ENCODE measurements at places on chromosomes 5 and 9.

- H3K27ac ChIP-seq: no peak overlapping the region
- no peaks in the 10 kb centered on the region for H3K27me3 ChIP-seq
- DNase-seq: no peak
- peaks cover 37% of the 10 kb centered on the region for H3K4me1 ChIP-seq
These were observed 102.7 kb downstream of the EFNA5 start for GRCh38 chr5:107567901-107568671.

GRCh38 chr5:79256563-79256962 is 20.6 kb downstream of the JMY start:
- H3K27me3 ChIP-seq: no peaks in the 10 kb centered on the region
- H3K4me3 ChIP-seq: no peak overlapping the region
- no peak overlapping the region for H3K27ac ChIP-seq
- no peak for DNase-seq
- peaks cover 18% of the 10 kb centered on the region for H3K4me1 ChIP-seq

- no peaks in the 10 kb centered on the region for H3K4me1 ChIP-seq
- no peak for DNase-seq
- no peaks in the 10 kb centered on the region for H3K27me3 ChIP-seq
These were observed 48.3 kb upstream of the TRAF1 start for GRCh38 chr9:120974921-120975320.

GRCh38 chr9:19554529-19554928 is 145.7 kb downstream of the ACER2 start:
- DNase-seq: no peak
- no peaks in the 10 kb centered on the region for H3K4me1 ChIP-seq
- H3K36me3 ChIP-seq: no peaks in the 10 kb centered on the region
- H3K4me3 ChIP-seq: no peak overlapping the region
- no peak overlapping the region for H3K27ac ChIP-seq

GRCh38 chr5:169527863-169528262 is 55.7 kb upstream of the SPDL1 start:
- no peak for DNase-seq
- H3K36me3 ChIP-seq: no peaks in the 10 kb centered on the region
- no peak overlapping the region for H3K4me3 ChIP-seq
- H3K4me1 ChIP-seq: peaks cover 16% of the 10 kb centered on the region
- H3K27me3 ChIP-seq: peaks cover 48% of the 10 kb centered on the region

DNA sequence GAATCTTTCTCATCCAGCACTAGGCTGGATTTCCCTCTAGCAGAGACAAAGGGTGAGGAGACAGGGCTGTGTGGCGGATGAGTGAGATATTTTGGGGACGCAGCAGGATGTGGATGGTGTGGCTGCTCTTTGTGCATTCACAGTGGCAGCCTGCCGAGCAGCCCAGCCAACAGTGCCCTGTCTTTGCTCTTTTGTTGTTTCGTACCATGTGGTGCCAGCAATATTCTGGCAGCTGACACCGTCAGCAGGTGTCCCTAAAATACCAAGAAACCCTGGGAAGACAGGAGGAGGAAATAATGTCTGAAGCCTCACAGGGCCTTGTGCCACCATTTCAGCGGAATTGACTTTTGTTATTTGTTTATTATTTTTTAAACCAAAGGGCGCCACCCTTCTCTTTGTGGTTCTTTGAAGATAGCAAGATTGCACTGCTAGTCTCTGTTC is 141.4 kb downstream of the CCDC192 start:
- H3K36me3 ChIP-seq: no peaks in the 10 kb centered on the region
- H3K27me3 ChIP-seq: no peaks in the 10 kb centered on the region
- no peaks in the 10 kb centered on the region for H3K4me1 ChIP-seq
- H3K4me3 ChIP-seq: no peak overlapping the region
- H3K27ac ChIP-seq: peak overlapping the region; percentile 74

Measured in progenitor cell of endocrine pancreas (in vitro differentiated cells).